Activated naive CD8-positive, alpha-beta T cell treated with anti-CD3 and anti-CD28 coated beads, Interleukin-2, amount 10 ng/mL, durations not matched to agents 7 days and 5 days (primary cell): ENCODE measurements at places on chromosomes 13 and 19.

GRCh38 chr13:41648314-41648935 is 191.1 kb downstream of the RGCC start:
- H3K27ac ChIP-seq = no peak overlapping the region
- H3K36me3 ChIP-seq = no peaks in the 10 kb centered on the region
- H3K4me1 ChIP-seq = no peaks in the 10 kb centered on the region
- H3K4me3 ChIP-seq = no peak overlapping the region
- no peak for DNase-seq

DNA sequence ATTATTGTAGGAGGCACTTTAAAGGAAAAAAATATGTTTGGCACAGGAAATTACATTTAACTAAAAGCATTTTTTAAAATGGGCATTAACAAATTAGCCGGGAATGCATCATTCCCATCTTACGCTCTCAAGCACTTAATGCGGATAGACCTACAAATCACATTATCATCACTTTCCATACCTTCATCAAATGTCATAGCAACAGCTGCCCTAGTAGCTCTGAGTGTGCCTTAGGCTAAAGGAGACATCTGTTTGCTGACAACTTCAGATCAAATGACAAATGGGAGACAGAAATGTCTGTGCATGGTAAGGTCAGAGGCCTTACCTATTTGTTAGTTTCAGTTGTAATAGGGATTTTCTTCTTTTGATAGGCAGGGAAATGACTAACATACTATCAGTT is 773.2 kb upstream of the SLC10A2 start:
- no peak overlapping the region for H3K27ac ChIP-seq
- H3K4me1 ChIP-seq = no peaks in the 10 kb centered on the region
- no peak for DNase-seq

GRCh38 chr13:45974500-45974899 is 78.0 kb downstream of the ZC3H13 start:
- no peaks in the 10 kb centered on the region for H3K27me3 ChIP-seq
- H3K36me3 ChIP-seq = peaks cover 50% of the 10 kb centered on the region
- no peak overlapping the region for H3K27ac ChIP-seq
- DNase-seq = no peak
- peaks cover 6% of the 10 kb centered on the region for H3K4me1 ChIP-seq

DNA sequence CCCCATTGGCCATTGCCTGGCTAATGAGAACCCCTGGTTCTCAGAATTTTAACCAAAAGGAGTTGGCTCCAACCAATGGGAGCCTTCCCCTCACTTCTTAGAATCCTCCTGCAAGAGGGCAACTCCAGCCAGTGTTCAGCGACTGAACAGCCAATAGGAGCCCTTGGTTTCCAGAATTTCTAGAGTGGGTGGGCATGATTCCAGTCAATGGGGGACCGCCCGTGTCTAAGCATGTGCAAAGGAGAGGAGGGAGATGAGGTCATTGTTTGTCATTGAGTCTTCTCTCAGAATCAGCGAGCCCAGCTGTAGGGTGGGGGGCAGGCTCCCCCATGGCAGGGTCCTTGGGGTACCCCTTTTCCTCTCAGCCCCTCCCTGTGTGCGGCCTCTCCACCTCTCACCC is 9.5 kb upstream of the SWSAP1 start:
- no peak overlapping the region for H3K27ac ChIP-seq
- H3K36me3 ChIP-seq = peaks cover 1% of the 10 kb centered on the region
- no peak overlapping the region for H3K4me3 ChIP-seq
- peaks cover 1% of the 10 kb centered on the region for H3K4me1 ChIP-seq
- no peak for DNase-seq
- no peaks in the 10 kb centered on the region for H3K27me3 ChIP-seq

DNA sequence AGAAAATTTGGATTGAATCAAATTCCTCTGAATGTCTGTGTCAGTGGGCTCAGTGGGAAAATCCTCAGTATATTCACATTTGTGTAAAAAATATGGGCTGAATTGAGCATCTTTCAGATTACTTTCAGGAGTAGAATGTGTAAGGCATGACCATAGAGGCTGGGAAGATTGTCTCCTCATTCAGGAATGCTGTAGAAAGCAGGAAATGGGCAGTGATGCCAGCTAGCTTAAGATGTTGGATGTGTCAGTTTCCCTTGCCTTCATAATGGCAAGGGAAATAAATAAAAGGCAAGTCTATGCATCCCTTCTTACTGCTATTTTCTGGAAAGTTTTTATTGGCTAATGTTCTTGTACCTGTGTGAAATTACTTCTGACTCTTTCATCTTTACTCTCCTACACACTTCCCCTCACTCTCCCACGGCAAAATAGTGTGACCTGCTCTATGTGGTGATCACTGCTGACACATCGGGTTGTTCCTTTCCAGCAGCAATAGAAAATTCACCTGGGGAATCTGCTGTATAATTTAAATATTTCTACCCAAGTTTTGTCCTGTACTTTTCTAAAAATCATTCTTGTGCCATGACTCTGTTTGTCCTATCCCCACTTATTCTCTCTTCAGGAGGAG is 103.2 kb downstream of the LMO7 start:
- no peaks in the 10 kb centered on the region for H3K27me3 ChIP-seq
- H3K27ac ChIP-seq = no peak overlapping the region
- H3K36me3 ChIP-seq = no peaks in the 10 kb centered on the region
- H3K4me3 ChIP-seq = no peak overlapping the region

- DNase-seq = no peak
- H3K36me3 ChIP-seq = peaks cover 9% of the 10 kb centered on the region
- no peaks in the 10 kb centered on the region for H3K27me3 ChIP-seq
- H3K4me3 ChIP-seq = peak overlapping the region; percentile 68
These were observed 35.4 kb downstream of the BRD4 start for GRCh38 chr19:15296841-15297415.

DNA sequence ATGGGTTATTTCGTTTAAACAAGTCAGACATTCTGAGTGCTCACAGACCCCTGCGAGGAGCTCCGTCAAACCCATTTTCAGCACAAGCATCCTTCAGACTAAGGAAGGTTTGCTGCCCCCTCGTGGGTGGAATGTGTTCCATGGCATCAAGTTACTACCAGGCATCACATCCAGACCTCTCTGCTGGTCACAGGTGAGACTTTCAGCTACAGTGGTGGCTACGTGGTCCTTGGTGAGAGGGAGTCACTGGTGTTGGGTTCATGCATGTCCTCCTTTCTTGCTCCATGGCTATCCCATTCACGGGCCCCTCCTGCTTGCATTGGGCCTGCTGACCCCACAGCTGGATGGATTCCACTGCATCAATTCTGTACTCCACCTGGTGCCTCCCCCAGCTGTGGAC is 9.1 kb upstream of the LILRB5 start:
- H3K4me1 ChIP-seq = peaks cover 2% of the 10 kb centered on the region
- DNase-seq = peak; percentile 72
- H3K27ac ChIP-seq = no peak overlapping the region
- no peaks in the 10 kb centered on the region for H3K36me3 ChIP-seq
- peaks cover 13% of the 10 kb centered on the region for H3K27me3 ChIP-seq

DNA sequence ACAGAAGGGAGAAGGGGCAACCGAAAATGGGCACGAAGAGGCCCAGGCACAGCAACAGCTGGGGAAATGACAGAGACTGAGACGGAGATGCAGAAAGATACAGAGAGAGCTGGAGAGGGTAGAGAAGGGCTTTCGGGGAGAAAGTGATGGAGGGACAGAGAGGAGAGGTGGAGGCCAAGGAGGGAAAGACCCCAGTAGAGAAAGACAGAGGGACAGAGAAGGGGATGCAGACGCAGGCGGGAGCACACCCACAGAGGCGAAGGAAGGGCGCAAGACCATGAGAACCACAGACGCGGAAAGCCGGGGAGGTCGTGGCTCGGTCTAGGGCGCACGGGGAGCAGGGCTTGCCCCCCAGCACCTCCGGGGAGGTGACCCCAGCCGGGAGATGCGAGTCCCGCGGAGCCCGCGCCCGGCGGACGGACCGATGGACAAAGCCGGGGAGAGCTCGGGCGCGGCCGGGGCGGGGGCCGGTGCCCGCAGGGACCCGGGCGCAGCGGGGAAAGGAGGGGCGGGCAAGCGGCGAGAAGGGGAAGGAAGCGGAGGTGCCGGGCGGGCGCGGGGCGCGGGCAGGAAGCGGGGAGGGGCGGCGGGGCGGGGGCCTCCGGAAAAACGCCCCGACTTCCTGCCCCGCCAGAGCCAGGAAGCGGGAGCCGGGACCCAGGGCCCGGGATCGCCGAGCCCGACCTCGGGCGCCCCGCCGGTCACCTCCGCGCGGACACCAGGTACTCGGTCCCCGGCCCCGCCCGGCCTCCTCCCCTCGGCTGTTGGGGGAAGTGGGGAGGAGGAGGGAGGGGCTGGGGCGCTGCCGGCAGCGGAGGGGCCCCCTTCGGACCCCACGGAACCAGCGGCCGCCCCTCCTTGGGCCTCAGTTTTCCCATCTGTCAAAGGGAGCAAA is at the start of gene ARHGEF1:
TSS of gene ARHGEF1 (plus strand) at position 617 of the 895 bp plus-strand sequence. CDS start 4,899 bp downstream, outside the sequence.
- peak within 1 kb of the TSS; percentile 97 for H3K4me3 ChIP-seq
- H3K4me1 ChIP-seq = peaks cover 49% of the 10 kb centered on the region
- H3K36me3 ChIP-seq = peaks cover 27% of the 10 kb centered on the region

GRCh38 chr19:57615346-57615745 is 1.3 kb downstream of the ZNF134 start:
- no peak for DNase-seq
- H3K36me3 ChIP-seq = peaks cover 69% of the 10 kb centered on the region
- H3K4me3 ChIP-seq = peak overlapping the region; percentile 85
- H3K27me3 ChIP-seq = no peaks in the 10 kb centered on the region
- H3K4me1 ChIP-seq = peaks cover 23% of the 10 kb centered on the region

DNA sequence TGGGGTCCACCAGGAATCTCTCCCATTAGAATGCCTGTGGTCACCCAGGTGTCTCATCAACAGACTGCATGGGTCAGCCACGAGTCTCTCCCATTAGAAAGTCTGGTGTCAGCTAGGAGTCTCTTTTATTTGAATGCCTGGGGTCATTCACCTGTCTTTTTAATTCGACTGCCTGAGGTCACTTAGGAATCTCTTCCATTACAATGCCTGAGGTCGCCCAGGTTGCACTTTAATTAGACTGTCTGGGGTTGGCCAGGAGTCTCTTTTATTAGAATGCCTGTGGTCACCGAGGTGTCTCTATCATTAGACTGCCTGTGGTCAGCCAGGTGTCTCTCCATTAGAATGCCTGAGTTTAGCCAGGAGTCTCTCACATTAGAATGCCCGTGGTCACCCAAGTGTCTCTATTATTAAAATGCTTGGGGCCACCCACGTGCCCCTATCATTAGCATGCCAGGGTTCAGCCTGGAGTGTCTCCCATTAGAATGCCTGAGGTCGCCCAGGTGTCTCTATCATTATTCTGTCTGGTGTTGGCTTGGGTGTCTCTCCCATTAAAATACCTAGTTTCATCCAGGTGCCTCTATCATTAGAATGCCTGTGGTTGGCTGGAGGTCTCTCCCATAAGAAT is 1474.3 kb downstream of the UQCRFS1 start:
- H3K36me3 ChIP-seq = peaks cover 1% of the 10 kb centered on the region
- no peaks in the 10 kb centered on the region for H3K4me1 ChIP-seq
- no peaks in the 10 kb centered on the region for H3K27me3 ChIP-seq
- no peak overlapping the region for H3K27ac ChIP-seq

DNA sequence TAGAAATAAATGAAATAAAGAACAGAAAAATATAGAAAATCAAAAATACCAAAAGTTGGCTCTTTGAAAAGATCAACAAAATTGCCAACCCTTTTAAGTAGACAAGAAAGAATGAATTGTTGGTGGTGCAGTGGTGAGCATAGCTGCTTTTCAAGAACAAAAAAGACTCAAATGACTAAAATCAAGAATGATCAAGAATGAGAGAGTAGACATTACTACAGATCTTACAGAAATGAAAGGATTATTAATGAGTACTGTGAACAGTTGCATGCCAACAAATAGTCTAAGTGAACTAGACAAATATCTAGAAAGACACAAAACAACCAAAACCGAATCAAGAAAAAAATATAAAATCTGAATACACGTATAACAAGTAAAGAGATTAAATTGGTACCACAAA is 53.9 kb downstream of the FNDC3A start:
- H3K27ac ChIP-seq = no peak overlapping the region
- H3K27me3 ChIP-seq = no peaks in the 10 kb centered on the region
- DNase-seq = no peak
- peaks cover 29% of the 10 kb centered on the region for H3K36me3 ChIP-seq
- H3K4me1 ChIP-seq = peaks cover 2% of the 10 kb centered on the region
- no peak overlapping the region for H3K4me3 ChIP-seq

DNA sequence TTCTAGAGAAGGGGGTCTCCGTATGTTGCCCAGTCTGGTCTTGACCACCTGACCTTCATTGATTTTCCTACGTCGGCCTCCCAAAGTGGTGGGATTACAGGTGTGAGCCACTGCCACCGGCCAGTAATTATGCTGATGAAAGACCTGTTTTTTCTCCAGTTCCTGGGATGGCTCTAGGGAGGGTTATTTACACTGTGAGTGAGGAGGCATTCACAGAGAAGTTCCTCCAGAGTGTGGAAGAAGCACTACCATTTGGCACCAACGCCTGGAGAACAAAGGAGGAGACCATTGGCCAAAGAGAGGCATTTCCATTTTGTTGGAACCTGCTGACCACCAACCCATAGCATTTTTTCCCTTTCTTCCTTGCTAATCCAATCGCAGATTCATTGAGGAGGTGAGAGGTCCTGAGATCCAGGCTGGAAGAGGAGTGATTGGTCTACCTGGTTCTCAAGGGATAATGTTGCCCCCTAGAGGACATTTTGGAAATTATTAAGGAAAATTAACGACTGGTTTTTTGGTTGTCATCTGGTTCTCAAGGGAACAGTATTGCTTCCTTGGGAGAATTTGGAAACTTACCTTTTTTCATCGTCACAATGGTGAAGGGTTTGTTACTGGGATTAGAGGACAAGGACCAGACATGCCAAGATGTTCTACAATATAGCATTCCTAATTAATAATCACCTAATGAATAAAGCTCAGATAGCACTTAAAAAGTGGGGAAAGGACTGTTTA is 5.5 kb upstream of the SAE1 start:
- H3K4me1 ChIP-seq = peaks cover 9% of the 10 kb centered on the region
- peaks cover 1% of the 10 kb centered on the region for H3K27me3 ChIP-seq

- H3K36me3 ChIP-seq = peaks cover 3% of the 10 kb centered on the region
- H3K27ac ChIP-seq = no peak overlapping the region
- peak overlapping the region; percentile 65 for H3K4me3 ChIP-seq
- no peaks in the 10 kb centered on the region for H3K27me3 ChIP-seq
- DNase-seq = no peak
These were observed 96.6 kb downstream of the ELF1 start for GRCh38 chr13:40922437-40923040.

DNA sequence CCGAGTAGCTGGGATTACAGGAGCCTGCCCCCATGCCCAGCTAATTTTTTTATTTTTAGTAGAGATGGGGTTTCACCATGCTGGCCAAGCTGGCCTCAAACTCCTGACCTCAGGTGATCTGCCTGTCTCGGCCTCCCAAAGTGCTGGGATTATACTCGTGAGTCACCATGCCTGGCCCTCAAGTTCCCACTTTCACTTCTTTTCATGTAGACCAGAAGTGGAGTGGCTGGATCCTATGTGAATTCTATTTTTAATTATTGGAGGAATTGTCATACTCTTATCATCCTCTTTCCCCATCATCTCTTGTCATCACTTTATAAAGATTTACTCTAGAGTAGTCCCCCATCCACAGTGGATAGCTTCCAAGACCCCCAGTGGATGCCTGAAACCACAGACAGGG is 12.8 kb upstream of the SIGLEC10 start:
- DNase-seq = no peak
- H3K4me3 ChIP-seq = no peak overlapping the region
- no peaks in the 10 kb centered on the region for H3K36me3 ChIP-seq
- no peak overlapping the region for H3K27ac ChIP-seq
- H3K27me3 ChIP-seq = peaks cover 19% of the 10 kb centered on the region
